ENCODE measurements at places on chromosomes 2 and 18. TPM values are rescaled to one million over a fixed set of nuclear protein-coding genes. Genes with fewer than 3 reads are reported as not detected.

LHCGR gene
- not detected for polyA plus RNA-seq

BOK gene
- 4.7 TPM for polyA plus RNA-seq

EIF4E2 gene
- 60.7 TPM for polyA plus RNA-seq

TNS1 gene
- 404 TPM for polyA plus RNA-seq

TEKT4 gene
- polyA plus RNA-seq = not detected
